Left ventricle myocardium inferior (tissue), 1 donor: ENCODE measurements at places on chromosomes 7 and 10. TPM values are rescaled to one million over a fixed set of nuclear protein-coding genes. Genes with fewer than 3 reads are reported as not detected.

- DNase-seq = no peak
Observed at GRCh38 chr10:130230611-130231010, 94.4 kb downstream of the GLRX3 start.

DNA sequence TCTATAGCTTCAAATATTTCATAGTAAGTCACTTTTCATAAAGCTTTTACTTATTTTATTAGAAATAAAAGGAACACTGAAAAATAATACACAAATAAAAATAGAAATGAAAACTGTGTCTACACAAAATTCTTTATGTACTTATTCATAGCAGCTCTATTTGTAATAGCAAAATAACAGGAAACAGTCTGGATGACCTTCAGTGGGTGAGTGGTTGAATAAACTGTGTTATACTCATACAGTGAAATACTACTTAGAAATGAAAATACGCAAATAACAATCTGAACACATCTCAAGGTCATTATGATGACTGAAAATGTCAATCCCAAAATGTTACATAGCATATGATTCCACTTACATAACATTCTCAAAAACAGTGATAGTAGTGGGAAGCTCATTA is 138.7 kb upstream of the PCLO start:
- DNase-seq = no peak

DNA sequence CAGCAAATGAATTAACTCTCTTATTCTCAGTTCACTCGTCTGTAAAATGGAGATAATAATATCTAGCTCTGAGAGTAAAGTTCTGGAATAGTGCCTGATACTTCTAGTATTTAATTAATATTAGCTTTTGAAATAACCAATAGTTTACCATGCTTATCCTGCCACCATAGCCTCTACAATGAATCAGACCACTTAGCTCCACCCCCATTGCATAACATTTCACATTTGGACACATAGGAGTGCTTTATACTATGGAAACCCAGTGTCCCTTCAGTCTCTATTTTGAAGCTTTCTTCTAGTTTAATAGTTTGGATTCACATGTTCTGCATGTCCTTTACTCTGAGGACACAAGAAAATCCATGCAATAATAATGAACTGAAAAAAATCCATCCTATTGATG is 427.3 kb upstream of the C7orf33 start:
- DNase-seq = no peak

The FBXO24 gene
- total RNA-seq = 0.25 TPM

The ADARB2 gene
- total RNA-seq = 0.11 TPM

DNA sequence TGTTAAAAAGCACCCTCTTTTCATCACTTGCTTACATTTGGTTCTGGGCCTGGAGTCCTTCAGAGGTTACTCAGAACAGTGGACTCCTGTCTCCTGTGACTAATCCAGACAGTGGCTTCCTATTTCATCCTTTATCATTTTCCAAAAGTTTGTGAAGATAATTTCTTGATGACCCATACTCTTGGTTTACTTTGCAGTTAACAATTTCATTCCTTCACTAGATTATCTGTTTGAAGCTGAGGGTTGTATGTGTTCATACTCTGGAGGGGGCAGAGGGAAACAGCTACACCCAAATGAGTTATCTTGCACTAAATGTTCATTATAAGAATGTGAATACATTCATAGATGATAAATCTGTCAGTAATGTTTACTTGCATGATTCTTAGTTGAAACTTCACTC is 124.7 kb downstream of the ZNF248 start:
- DNase-seq = no peak

The PLCE1 gene
- total RNA-seq = 11.2 TPM
